Diencephalon (tissue), 1 donor: ENCODE measurements at places on chromosomes 13 and 19. TPM values are rescaled to one million over a fixed set of nuclear protein-coding genes. Genes with fewer than 3 reads are reported as not detected.

KLK12 gene
- not detected for total RNA-seq

MAMSTR gene
- 1.6 TPM for total RNA-seq

SWSAP1 gene
- 1.2 TPM for total RNA-seq

ATXN8OS gene
- 2.1 TPM for total RNA-seq

SIAH3 gene
- 5.3 TPM for total RNA-seq

USHBP1 gene
- 1.8 TPM for total RNA-seq

RASGRP4 gene
- 0.23 TPM for total RNA-seq

TNNT1 gene
- 20.5 TPM for total RNA-seq

CBY2 gene
- total RNA-seq = not detected

CPAMD8 gene
- total RNA-seq = 8.5 TPM

HNRNPUL1 gene
- 75.9 TPM for total RNA-seq

NAPSA gene
- total RNA-seq = 0.46 TPM

KLK14 gene
- not detected for total RNA-seq

PLIN5 gene
- total RNA-seq = 4.6 TPM

LILRA2 gene
- total RNA-seq = 0.46 TPM

SYCN gene
- not detected for total RNA-seq

DCT gene
- total RNA-seq = 0.92 TPM

ZNF253 gene
- total RNA-seq = 30.9 TPM

BRCA2 gene
- total RNA-seq = 4.6 TPM

RPL28 gene
- 129 TPM for total RNA-seq

CALR3 gene
- total RNA-seq = not detected

TUBA3C gene
- total RNA-seq = not detected

GRIN2D gene
- 15.7 TPM for total RNA-seq

SYNGR4 gene
- total RNA-seq = not detected

C19orf38 gene
- 1.2 TPM for total RNA-seq

DMPK gene
- total RNA-seq = 20.3 TPM

PDX1 gene
- total RNA-seq = not detected

COL5A3 gene
- total RNA-seq = 1.2 TPM

BRD4 gene
- 14.8 TPM for total RNA-seq

VSTM1 gene
- total RNA-seq = 0.23 TPM

IGFL3 gene
- not detected for total RNA-seq

ZFP30 gene
- total RNA-seq = 84.7 TPM

KLK3 gene
- total RNA-seq = not detected

SIGLEC5 gene
- total RNA-seq = 0.23 TPM

SLC8A2 gene
- 58.8 TPM for total RNA-seq

DACT3 gene
- total RNA-seq = 24.0 TPM

NPHS1 gene
- 0.46 TPM for total RNA-seq

GAS6 gene
- total RNA-seq = 27.7 TPM

PRODH2 gene
- not detected for total RNA-seq

CERS1 gene
- total RNA-seq = 48.9 TPM

VSTM2B gene
- total RNA-seq = 9.9 TPM
